Left ventricle myocardium inferior (tissue), 1 donor: ENCODE measurements at places on chromosomes 5 and 9. TPM values are rescaled to one million over a fixed set of nuclear protein-coding genes. Genes with fewer than 3 reads are reported as not detected.

DNA sequence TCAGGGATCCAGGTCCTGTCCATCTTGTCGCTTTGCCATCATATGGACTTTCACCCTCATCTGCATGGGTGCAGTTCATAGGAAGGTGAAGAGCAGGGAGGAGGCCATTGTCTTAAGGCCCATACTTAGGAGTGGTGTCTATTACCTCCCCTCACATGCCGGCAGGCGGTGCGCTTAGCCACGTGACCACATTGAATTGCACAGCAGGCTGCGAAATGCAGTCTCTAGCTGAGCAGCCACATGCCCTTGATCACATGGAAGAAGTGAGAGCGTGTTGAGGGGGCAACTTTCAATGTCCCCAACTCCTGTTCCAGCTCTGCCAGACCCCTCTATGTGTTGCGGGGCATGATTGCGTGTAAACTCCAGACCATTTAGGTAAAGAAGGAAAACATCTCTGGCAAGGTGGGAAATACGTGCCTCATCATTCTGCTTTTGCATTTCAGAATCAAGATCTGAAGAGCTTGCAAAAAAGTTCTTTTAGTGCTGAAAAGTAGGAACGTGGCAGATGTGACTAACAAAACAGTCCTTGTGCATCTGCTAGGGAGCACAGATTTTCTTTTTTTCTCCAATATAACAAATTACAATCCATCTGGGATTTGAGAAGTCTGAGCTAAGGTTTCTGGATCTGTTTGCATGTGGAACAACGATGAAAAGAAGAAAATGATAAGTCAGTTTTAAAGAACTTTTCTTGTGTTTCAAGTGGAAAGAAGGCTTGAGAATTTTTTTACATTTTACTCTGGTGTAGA is 34.4 kb downstream of the ROPN1L start:
- DNase-seq: no peak

DNA sequence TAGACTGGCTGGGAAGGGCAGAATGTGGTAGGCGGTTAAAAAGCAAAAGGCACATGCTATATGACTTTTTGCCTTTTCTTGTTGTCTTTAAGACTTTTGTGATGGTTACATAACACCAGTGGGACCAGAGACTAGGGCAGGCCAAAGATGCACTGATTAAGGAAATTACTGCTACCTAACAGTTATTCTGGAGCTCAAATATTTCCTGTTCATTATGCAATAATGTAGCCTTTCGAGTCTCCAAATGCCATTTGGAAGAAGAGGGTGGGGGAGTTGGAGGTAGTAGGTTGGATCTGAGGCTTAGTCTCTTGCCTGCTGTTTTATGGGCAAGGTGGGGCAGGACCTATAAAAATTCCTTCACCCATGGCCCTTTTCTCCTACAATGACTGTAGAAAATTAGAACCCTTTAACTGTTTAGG is 51.7 kb downstream of the SH3GL2 start:
- DNase-seq: no peak

GRCh38 chr5:140977003-140977402 is 10.7 kb downstream of the PCDHAC2 start:
- no peak for DNase-seq

- peak; percentile 20 for DNase-seq
These were observed 1.0 kb downstream of the PRDM6 start for GRCh38 chr5:123089914-123090660.

GRCh38 chr9:80177949-80178480 is 606.2 kb downstream of the TLE4 start:
- DNase-seq: no peak

- no peak for DNase-seq
These were observed 55.3 kb downstream of the SPEF2 start for GRCh38 chr5:35672995-35673394.

GRCh38 chr5:124054564-124054963 is 542.6 kb downstream of the CSNK1G3 start:
- DNase-seq: no peak

DNA sequence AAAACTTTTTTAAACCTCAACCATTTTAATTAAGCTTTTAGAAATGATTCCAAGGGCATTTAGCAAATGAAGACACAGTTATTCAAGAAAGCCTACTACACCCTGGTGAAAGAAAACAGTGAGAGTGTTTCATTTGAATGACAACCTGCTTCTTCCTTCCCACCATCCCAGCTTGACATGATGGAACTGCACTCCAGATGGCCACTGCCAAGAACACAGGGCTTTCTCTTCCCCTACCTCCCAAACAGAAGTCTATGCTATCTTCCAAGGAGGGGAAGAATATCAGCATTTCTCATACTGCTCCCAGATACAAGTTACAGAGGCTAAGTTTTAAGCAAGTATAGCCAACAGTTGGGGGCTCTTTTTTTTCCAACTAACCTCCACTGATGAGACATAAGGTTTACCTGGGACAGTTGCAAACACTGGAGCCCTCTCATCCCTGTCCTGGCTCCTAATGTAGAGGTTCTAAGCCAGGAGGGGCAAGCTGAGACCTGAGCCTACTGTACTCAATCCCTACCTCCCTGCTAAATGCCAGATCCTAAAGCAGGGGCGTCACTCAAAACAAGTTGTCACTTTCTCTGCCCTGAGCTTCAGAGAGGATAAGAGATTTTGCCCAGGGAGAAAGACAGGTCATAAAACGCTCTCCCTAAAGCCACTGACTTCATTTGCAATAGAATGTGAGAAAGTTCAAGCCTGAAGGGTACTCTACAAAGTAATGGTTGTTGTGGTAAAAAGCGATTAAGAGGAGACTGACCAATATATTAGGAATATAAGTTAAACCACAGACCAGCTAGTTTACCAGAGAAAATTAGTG is 88.5 kb upstream of the SLC27A6 start:
- no peak for DNase-seq

DNA sequence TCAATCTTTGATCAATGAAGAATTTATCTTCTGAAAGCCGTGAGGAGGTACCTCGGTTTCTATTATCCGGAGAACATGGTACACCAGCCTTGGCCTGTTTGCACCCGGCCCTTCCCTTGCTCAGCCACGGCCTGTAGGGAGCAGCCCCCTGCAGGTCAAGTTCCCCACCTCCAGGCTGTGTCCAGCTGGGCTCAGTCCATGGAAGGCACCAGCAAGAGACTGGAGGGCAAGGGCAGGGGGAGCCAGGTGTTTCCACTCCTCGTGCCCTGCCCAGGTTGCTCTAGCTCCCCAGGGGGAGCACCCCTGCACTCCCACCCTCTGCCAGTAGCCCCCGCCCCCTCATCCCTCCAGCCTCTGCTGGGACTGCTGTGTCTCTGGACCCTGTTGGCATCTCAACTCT is 87.3 kb upstream of the ADAMTS2 start:
- peak; percentile 12 for DNase-seq

DNA sequence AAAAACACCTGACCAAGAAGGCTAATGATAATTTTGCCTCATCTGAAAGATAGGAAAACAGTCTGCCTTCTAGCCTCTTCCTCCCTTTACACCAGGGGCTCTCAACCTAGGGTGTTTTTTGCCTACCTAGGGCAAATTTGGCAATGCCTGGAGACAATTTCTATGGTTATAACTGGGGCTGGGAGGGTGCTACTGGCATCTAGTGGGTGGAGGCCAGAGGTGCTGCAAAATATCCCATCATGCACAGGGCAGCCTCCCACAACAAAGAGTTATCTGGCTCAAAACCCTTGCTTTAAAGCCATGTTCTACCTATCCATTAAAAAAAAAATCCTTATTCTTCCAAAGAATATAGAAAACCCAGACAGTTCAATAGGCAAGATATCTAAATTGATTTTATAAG is 45.0 kb upstream of the NR3C1 start:
- no peak for DNase-seq

- no peak for DNase-seq
These were observed 74.6 kb upstream of the ORM1 start for GRCh38 chr9:114248299-114248707.

- no peak for DNase-seq
These were observed 16.0 kb downstream of the CXXC5 start for GRCh38 chr5:139664086-139664693.

DNA sequence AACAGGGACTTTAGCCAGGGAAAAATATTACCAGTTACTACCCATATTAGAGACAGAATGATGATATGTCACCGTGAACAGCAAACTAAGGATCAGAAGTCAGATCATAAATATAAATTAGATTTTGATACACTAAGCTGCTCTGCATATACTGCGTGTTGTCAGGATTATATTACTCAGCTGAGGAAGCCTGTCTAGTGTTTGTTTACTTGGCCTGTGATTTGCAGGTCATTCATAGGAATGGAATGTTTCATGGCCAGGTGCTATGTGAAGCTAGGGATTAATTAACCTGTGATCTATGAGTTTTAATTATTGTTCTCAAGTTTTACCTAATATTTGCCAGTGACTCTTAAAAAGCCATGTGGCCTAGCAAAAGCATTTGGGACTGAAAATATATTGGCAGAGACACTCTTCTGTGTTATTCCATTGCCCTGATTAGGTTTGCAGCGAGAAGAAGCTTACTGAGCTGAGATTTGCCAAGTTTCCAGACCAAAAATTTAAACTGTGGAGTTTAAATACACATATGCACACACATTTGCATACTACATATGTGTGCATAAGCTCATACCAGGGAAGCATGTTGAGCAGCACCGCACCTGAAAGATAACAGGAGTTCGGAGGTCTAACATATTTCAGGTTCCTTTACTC is 496.3 kb upstream of the GRIA1 start:
- no peak for DNase-seq

GRCh38 chr5:125138266-125138665 is 391.8 kb upstream of the ZNF608 start:
- no peak for DNase-seq

- no peak for DNase-seq
These were observed 26.9 kb downstream of the ROR2 start for GRCh38 chr9:91923145-91923544.

GRCh38 chr9:82761027-82761426 is 301.9 kb downstream of the RASEF start:
- DNase-seq: no peak

DNA sequence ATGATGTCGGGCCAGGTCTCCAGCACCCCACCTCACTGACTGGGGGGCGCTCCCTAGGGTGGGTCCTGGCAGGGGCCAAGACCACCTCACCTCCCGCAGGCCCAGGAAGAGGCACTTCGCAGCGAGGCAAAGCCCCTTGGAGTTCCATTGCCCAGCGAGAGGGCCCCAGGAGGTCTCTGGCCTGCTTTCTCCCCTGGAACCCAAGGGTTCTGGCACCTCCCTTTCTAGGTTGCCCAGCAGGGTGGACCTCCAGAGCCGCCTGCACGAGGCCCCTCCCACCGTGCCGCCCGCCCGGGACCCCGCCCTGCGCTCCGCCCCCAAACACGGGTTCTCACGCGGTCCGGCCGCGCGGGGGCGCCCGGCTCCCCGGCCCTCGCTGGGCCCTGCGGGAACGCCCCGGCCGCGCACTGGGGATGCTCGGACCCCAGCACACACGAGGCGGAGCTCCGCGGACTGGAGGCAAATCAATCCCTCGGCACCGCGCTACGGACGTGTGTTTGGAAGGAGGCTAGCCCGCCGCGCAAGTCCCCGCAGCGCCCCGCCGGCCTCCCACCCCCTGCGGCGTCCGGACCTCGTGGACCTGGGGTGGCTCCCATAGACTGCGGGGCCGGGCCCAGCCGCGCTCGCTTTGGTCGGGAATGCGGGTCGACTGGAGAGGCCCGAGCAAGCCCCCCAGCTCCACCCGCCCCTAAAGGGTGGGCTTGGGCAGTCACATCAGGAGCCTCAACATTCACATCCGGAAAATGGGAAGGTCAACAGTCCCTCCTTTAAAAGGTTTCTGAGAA is 99.5 kb upstream of the LMX1B start:
- DNase-seq: peak; percentile 76

GRCh38 chr9:121312169-121312568 is 44.2 kb downstream of the GSN start:
- DNase-seq: no peak

- DNase-seq: no peak
These were observed 22.5 kb upstream of the ADAMTSL1 start for GRCh38 chr9:18451406-18451805.

GRCh38 chr5:122517091-122517490 is 205.1 kb downstream of the SNCAIP start:
- no peak for DNase-seq

DNA sequence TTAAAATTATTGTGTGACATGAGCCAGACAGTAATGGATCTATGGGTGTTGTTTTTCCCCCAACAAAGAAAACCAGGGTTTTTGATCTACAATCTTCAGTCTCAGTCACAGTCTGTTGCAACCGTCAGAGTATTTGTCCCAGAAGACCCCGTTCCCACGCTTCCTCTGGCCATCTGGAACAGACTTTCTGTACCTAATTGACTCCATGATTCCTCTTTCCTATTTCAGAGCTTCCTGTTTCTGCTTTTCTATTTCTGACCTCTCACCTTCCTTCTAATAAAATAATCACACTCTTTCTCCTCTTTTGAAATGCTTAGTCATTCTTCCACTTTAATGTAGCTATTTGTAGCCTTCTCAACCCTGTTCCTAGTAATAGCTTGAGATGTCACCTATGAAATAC is 1044.8 kb downstream of the DTWD2 start:
- DNase-seq: peak; percentile 14

GRCh38 chr5:147712019-147712418 is 70.5 kb downstream of the JAKMIP2 start:
- DNase-seq: no peak

- no peak for DNase-seq
These were observed 94.4 kb downstream of the ANKH start for GRCh38 chr5:14777187-14777586.

DNA sequence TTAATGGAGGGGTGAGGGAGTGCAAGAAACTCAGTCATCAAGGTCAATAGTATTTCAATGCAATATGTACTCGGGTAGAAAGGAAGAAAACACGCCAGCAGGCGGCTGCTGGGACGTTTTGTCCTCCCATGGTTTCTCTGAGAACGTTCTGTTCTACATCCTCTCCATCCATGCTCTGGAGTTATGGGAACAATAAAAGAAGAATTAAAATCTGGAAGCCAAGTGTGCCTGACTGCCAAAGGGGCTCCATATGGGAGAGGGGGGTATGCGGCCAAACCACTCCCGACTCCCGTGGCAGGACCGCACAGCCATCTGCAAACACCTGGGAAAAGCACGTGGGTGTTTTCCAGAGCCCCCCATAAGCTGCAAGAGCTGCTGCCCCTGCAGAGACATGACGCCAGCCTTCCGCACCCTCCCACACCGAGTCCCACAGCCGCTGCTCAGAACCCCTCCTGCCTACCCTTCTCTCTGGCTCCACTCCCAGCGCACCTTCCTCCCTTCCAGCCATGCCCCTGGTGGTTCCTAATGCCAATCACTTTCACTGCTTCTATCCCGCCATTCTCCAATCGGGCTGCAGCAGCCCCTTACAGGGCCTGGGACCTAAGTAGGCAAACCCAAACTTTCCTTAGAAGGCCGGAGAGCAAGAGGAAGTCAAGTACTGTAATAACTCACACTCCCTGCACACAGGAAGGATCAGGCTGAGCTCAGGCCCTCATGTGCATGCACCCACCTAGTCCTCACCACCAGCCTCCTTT is 241.6 kb downstream of the SYK start:
- no peak for DNase-seq

- DNase-seq: no peak
These were observed 103.1 kb downstream of the MTREX start for GRCh38 chr5:55410845-55411244.

GNA14 gene
- total RNA-seq: 2.2 TPM

OTULINL gene
- total RNA-seq: 3.8 TPM

GDA gene
- 0.85 TPM for total RNA-seq

LIX1 gene
- not detected for total RNA-seq

MYOT gene
- 29.6 TPM for total RNA-seq

PRR7 gene
- 2.1 TPM for total RNA-seq

AJM1 gene
- total RNA-seq: 7.7 TPM

RLN1 gene
- not detected for total RNA-seq

ALAD gene
- total RNA-seq: 75.6 TPM

QRFP gene
- total RNA-seq: not detected

MEIKIN gene
- not detected for total RNA-seq

OCLN gene
- 2.0 TPM for total RNA-seq

AQP7 gene
- total RNA-seq: 150 TPM

ITGA2 gene
- 0.80 TPM for total RNA-seq

FAM221B gene
- total RNA-seq: not detected

DDX4 gene
- not detected for total RNA-seq
